ENCODE measurements at places on chromosomes 1 and 21.

DNA sequence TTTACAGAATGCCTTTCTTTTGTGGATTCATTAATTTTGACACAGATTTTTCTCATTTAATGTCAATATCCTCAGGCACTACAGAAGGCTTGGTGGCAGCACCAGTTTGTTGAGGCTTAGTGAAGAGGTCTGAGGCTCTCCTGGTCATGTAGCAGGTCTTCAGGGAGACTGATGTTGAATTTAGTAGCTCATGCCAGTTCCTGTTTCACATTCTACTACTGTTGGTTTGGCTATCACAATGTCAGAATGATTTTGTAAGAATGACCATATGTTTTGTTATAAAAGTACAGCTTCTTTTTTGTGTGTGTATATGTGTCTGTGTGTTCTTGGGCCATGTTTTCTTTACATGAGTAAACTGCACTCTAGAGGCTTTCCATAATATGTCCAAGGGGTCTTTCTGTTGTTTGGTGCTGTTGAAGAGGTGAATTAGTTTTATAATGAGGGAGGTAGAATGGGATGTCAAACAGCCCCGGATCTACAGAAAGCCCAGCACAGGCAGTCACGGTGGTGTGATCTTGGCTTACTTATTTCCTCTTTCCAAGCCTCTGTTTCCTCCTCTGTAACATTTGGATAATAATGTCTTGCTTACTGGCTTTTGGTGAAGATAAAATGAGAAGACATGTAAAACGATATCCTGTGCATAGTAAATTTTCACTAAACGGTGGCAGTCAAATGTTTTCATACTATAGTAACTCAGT is 32.0 kb downstream of the C1orf21 start:
- no peak for DNase-seq

DNA sequence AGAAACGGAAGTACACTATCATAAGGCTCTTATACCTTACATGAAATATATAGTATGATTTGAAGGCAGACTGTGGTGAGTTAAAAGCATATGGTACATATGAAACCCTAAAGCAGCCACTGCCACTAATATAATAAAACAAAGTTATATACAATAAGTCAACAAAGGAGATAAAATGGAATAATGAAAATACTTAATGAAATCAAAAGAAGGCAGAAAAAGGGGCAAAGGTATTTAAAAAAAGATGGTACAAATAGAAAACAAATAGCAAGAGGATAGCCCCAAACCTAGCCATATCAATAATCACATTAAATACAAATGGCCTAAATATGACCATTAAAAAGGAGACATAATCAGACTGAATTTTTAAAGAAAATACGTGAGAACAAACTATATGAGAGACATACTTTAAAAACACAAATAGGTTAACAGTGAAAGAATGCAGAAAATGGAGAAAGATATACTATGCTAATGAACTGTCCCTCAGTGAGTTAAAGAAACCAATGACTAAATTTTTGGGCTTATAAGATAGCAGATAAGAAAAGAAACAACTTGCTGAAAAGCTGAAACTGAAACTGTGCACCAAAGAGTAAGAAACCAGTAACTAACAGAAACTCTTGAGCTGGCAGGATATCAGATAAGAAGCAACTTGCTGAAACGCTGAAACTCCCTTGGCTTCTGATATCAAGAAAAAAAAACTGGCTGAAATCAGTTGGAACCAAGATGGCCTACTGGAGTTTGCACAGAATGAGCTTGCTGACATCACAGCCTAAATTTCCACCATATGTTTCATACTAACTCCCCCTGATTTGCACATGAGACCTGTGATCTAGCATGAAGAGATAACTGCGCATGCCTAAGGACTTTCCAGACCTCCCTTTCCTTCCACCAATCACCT is 44.3 kb upstream of the IL10 start:
- DNase-seq = peak; percentile 3

- DNase-seq = no peak
Measured at GRCh38 chr1:192795916-192796618, 12.8 kb upstream of the RGS2 start.

DNA sequence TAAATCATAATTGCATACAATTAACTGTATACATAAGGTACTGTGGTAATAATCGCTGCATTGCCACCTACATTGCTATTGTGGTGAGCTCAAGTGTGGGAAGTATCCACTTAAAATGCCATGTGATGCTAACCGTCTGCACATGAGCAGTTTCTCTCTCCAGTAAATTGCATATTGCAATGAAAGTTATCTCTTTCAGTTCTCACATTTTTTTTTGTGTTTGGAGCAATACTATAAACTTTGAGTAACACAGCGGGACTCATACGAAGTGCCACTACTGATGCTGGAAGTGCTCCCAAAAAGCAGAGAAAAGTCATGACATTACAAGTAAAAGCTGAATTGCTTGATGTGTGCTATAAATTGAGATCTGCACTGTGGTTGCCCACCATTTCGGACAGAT is 38.5 kb downstream of the DISC1 start:
- DNase-seq = no peak

- DNase-seq = no peak
Measured at GRCh38 chr1:53804791-53805505, 33.1 kb downstream of the NDC1 start.

DNA sequence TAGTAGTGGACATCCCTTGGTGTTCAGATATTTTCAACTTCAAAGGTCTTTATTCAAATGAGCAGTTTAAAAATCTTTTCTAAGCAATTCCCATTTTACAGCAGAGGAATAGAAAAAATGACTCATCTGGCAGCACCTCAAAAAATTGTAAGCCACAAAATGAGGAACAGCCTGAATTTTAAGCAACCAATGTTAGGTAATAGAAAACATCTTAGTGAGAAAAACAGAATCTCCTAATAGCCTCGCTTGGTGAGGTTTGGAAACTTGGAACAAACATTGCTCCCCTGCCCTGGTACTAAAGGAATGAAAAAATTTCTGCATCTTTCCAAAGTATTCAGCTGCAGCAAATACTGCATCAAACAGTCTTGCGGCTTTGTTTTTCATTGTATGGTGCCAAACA is 264.4 kb downstream of the NTNG1 start:
- no peak for DNase-seq
